ENCODE measurements at places on chromosomes 16 and 17.

GRCh38 chr16:71515026-71515425 is 11.2 kb upstream of the CHST4 start:
- DNase-seq = no peak

DNA sequence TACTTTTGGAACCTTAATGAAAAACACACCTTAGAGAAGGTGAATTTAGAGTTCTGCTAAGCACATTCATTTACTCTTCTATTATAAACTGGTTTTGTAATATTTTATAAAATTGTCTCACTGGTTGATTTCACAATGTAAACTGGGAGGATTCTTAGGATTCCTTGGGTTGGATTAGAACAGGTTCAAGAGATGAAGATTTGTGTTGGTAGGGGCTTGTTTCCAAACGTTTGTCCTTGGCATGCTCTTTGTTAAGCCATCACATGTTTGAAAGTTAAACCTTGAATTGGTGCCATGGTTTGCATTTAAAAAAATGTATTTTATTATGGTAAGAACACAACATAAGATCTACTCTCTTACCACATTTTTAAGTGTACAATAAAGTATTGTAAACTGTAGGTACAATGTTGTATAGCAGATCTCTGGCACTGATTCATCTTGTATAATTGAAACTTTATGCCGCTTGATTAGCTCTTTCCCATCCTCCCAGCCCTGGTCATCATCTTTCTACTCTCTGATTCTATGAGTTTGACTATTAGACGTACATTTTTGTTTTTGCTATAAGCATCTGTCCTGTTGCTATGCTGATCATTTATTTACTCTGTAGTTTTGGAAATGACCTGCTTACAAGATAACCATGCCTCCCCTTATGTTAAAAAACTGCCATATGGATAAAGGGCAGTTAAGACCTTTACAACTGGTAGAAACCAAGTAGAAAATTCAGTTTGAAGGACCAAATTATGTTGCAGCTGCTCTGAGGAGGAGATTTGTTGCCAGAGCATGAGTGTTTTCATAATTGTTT is 9.6 kb downstream of the FTO start:
- no peak for DNase-seq

DNA sequence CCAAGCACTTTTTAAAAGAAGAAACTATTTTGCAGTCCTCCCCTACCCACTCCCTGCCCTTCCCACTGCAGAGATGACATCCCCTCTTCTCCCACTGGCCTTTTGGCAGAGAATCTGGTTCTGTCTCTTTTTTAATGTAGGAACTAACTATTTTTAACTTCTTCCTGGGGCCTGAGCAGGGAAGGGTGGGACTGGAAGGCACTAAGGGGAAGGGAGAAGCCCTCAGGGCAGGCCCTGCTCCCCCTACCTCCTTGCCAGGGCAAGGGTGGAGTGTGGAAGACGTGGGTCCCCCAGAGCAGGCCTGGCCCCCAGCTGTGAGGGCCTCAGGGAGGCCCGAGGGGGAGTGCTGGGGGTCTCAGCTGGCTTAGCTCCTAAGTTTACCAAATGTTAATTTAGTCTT is 19.5 kb downstream of the UNC13D start:
- DNase-seq = no peak

DNA sequence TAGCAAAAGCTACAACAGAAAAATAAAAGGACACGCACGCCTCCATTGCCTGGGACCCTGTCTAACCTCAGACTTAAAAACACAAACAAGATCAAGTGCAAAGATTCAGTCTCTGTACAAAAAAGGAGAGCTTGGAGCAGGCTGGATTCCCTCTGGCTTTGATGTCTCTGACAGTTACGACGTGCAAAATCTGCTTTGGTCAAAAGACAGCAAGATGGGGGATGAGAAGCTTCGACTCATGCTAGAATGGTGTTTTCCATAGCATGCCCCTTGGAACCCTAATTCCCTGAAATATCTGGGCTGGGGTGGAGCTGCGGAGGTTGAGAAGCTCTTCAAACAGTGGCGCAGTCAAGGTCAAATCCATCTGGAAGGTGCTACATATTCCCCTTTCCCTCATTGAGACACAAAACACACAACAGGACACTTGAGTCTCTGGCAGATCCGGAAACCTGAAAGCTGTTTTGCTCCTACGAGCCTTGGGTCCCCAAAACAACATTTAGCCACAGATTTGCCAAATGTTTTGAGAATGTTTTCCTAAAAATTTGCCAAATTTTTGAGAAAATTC is 9.1 kb downstream of the MYH11 start:
- no peak for DNase-seq

DNA sequence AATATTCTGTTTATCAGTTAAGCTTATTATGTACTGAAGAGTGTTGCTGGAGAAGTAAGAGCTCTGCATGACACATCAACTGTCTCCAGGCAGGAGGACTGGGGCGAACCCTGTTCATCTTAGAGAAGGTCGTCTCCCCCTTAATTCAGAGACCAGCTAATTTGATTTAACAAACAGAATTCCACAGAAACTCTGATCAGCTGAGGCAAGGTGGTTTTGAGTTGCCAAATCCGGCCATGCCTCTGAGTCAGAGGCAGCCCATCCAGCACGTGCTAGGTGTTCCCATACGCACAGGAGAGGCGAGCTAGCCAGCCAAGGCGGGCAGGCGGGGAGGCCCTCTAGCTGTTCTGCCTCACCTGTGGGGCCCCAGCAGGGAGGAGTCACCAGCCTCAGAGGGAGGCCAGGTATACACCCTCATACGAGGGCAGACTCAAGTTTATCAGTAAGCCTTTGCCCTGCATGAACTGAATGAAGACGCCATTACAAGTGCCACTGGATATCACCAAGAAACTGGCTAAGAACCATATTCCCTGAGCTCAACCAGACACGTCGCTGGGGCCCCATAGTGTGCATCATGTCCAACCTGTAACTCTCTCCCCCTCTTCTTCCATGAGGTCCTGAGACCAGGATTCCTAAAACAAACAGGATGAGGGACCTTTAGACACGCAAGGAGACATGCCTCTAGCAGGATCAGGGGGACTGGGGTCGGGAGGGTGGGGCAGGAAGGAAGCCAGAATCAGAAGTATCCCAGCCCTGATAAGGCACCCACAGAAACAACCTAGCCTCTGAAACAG is 25.7 kb downstream of the STAT5A start:
- no peak for DNase-seq

DNA sequence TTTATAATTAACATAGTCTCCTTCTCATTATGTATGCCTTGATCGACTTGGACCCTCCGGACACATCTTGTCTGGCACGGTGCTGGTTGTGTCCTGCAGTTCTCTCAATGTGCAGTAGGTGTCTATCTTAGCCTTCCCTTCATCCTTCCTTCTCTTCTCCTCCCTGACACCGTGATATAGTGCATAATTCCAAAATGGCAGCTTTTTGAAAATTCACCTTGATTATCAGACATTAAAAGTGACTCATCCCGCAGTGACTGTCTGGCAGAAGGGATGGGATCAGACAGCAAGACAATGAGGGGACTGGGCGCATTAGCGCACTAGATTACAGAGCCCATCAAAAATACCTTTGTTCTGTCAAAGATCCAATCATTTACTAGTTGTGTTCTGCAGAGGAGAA is 70.0 kb upstream of the PMFBP1 start:
- no peak for DNase-seq

DNA sequence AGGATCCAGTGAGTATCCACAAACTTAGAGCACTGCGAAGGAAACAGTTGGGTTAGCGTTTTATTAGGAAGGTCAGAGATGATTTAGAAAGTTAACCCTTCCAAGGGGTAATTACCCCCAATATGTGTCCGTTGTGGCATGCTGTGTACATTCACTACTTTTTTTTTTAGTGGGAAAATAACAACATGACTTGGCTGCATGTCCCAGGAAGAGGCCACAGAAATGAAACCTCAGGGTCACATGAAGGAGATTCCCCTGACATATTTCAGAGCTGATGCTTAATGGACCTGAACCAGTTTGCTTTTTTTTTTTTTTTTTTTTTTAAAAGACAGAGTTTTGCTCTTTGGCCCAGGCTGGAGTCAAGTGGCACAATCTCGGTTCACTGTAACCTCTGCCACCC is 167.5 kb downstream of the PRKCA start:
- no peak for DNase-seq

- DNase-seq = no peak
Observed at GRCh38 chr17:83200751-83201150, 121.3 kb downstream of the METRNL start.

GRCh38 chr17:21353326-21354010 is 22.7 kb upstream of the KCNJ12 start:
- no peak for DNase-seq

Data from NCI-H187 (cell line).